K562 (cell line): ENCODE measurements at places on chromosomes 2 and 18.

DNA sequence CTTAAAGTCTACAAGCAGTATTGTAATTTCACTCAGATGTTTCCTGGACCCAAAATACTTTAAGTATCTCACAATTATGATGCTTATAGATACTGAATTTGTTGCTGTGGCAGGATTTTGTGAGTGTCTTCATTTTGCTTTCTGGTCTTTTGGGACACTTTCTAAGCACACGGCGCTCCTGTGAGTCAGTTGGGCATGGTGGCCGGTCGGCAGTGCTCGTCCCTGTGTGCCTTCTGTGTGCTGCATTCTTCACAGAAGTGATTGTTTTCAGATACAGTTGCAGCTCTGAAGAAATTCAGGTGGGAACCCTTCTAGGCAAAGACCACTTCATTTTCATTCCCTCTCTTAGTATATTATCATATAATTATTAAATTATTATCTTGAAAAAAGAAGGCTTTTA is 273.3 kb downstream of the ZNF407 start:
- no peaks in the 10 kb centered on the region for H3K36me3 ChIP-seq
- no peaks in the 10 kb centered on the region for H3K27me3 ChIP-seq
- no peak for DNase-seq
- H3K4me1 ChIP-seq = no peaks in the 10 kb centered on the region; the same call in 1 of the 2 replicates
- H3K4me3 ChIP-seq = no peak overlapping the region

DNA sequence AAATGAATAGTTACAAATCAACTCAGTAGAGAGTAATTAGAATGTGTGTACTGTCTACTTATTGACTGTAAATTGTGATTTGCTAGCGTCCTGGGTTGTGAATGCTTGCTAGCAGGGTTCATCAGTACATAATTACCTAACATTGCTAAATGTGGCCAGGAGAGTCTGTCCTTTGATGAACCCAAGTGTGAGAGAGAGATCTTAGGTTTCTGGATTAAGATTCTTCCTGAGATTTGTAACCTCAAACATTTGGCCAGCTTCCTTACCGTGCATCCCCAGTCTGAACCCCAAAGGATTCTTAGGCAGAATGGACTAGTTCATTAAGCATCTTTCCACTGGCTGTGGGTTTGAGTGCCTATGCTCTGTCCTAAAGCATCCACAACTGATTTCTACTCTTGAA is 84.0 kb upstream of the ITPRID2 start:
- H3K27ac ChIP-seq = no peak overlapping the region
- H3K4me1 ChIP-seq = no peaks in the 10 kb centered on the region; the same call in 1 of the 2 replicates
- no peaks in the 10 kb centered on the region for H3K36me3 ChIP-seq
- no peak for DNase-seq

DNA sequence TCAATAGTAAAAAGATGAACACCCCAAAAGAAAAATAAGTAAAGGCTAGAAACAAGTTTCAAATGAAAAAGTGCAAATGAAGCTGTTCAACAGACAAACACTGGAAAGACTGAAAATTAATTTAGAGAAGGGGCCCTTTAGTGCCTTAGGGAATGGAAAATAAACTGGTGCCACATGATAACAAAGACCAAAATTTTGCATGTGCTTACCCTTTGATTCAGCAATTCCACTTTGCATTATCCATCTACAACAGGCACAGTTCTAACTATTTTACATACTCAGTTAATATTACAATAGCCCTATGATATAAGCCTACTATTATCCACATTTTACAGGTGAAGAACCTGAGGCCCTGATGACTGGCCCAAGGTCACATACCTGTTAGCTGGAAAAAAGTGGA is 183.9 kb downstream of the NBAS start:
- no peak for DNase-seq
- H3K27me3 ChIP-seq = no peaks in the 10 kb centered on the region

DNA sequence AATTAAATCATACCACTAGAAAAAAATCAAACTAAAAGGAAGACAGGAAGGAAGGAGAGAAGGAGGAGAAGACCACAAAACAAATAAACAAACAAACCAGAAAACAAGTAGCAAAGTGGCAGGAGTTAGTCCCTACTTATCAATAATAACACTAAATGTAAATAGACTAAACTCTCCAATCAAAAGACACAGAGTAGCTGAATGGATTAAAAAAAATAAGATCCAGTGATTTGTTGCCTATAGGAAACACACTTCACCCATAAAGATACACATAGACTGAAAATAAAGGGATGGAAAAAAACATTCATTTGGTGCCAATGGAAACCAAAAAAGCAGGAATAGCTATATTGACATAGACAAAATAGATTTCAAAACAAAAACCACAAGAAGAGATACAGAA is 23.4 kb upstream of the BAZ2B start:
- no peak overlapping the region for H3K27ac ChIP-seq
- H3K36me3 ChIP-seq = no peaks in the 10 kb centered on the region
- no peaks in the 10 kb centered on the region for H3K4me1 ChIP-seq
- H3K27me3 ChIP-seq = no peaks in the 10 kb centered on the region
- H3K4me3 ChIP-seq = no peak overlapping the region
- no peak for DNase-seq

GRCh38 chr18:58288921-58289797 is 245.1 kb downstream of the NEDD4L start:
- DNase-seq = no peak
- no peaks in the 10 kb centered on the region for H3K27me3 ChIP-seq
- H3K36me3 ChIP-seq = no peaks in the 10 kb centered on the region

DNA sequence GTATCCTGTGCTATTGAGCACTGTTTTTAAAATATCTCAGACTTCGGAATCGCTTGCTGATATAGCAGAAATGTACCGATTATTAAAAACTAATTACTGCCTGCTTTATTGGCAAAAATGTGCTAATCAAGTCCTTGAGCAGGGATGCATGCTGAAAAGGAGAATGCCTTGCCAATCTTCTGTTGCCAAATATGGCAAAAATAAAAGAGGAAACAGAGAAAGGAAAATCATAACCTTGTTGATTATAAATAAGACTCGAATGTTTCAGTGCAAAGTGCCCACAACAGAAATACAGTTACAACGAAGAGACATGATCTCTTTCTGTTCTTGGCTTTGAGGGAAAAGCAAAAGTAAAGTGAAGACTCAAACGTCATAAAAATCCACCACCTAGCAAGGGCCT is 248.5 kb downstream of the TMEM182 start:
- H3K27me3 ChIP-seq = no peaks in the 10 kb centered on the region
- DNase-seq = no peak
- H3K27ac ChIP-seq = no peak overlapping the region
